ENCODE measurements at places on chromosomes 2 and 18.

GRCh38 chr2:203584784-203585183 is 49.7 kb upstream of the RAPH1 start:
- peaks cover 73% of the 10 kb centered on the region for H3K27me3 ChIP-seq
- H3K36me3 ChIP-seq = no peaks in the 10 kb centered on the region

- no peak overlapping the region for H3K27ac ChIP-seq
- peaks cover 6% of the 10 kb centered on the region for H3K4me1 ChIP-seq
- H3K36me3 ChIP-seq = no peaks in the 10 kb centered on the region
- peak; percentile 32 for DNase-seq
- no peaks in the 10 kb centered on the region for H3K27me3 ChIP-seq
These were observed 172.9 kb downstream of the FAM210A start for GRCh38 chr18:13553449-13553848.

DNA sequence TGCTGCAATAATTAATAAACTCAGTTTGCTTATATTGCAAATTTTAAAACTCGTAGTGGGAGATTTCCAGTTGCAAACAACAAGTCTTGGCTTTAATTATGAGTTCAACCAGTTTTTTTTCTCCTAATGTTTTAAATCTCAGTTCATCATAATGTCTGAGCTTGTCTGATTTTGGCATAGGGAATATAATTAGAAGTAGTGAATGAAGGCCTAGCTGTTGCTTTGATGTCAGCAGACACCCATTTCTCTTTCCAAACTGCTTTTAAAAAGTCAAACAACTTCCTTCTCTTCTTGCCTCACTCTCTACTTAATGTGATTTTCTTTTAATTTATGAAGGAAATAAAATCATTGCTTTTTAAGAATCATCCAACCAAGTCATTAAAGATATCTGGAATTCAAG is 1462.1 kb downstream of the DPP10 start:
- no peak for DNase-seq
- no peak overlapping the region for H3K27ac ChIP-seq
- no peaks in the 10 kb centered on the region for H3K36me3 ChIP-seq

- no peak for DNase-seq
- no peaks in the 10 kb centered on the region for H3K36me3 ChIP-seq
- peaks cover 17% of the 10 kb centered on the region for H3K4me1 ChIP-seq
- H3K27me3 ChIP-seq = peaks cover 74% of the 10 kb centered on the region
- peak overlapping the region; percentile 42 for H3K4me3 ChIP-seq
These were observed 591 bp upstream of the LDLRAD4 start for GRCh38 chr18:13217971-13218367.

- H3K4me1 ChIP-seq = no peaks in the 10 kb centered on the region
- DNase-seq = no peak
- H3K27ac ChIP-seq = no peak overlapping the region
- no peak overlapping the region for H3K4me3 ChIP-seq
These were observed 54.4 kb upstream of the ZNF397 start for GRCh38 chr18:35186291-35187034.

DNA sequence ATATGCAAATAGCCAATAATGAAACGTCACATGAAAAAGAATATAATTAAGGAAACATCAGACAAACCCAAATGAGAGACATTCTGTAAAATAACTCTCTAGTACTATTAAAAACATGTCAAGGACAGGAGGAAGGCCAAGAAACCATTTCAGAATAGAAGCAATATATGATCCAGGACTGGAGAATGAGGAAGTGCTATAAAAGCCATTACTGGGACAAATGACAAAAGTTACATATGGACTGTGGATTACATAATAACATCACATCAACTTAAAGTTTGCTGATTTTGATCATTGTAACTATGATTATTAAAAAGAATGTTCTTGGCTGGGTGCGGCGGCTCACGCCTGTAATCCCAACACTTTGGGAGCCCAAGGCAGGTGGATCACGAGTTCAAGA is 81.3 kb downstream of the CRACDL start:
- peaks cover 8% of the 10 kb centered on the region for H3K36me3 ChIP-seq
- H3K27ac ChIP-seq = no peak overlapping the region
- no peaks in the 10 kb centered on the region for H3K4me1 ChIP-seq
- no peak for DNase-seq
- no peak overlapping the region for H3K4me3 ChIP-seq
- H3K27me3 ChIP-seq = peaks cover 61% of the 10 kb centered on the region

- no peaks in the 10 kb centered on the region for H3K36me3 ChIP-seq
- no peaks in the 10 kb centered on the region for H3K4me1 ChIP-seq
- peaks cover 46% of the 10 kb centered on the region for H3K27me3 ChIP-seq
- no peak overlapping the region for H3K27ac ChIP-seq
- H3K4me3 ChIP-seq = no peak overlapping the region
These were observed 5.9 kb upstream of the RNF152 start for GRCh38 chr18:61898640-61899101.

- H3K4me3 ChIP-seq = no peak overlapping the region
- no peaks in the 10 kb centered on the region for H3K36me3 ChIP-seq
These were observed 161.3 kb downstream of the CDH2 start for GRCh38 chr18:28015671-28016070.

GRCh38 chr18:67410075-67411070 is 106.1 kb downstream of the DSEL start:
- no peaks in the 10 kb centered on the region for H3K4me1 ChIP-seq
- H3K4me3 ChIP-seq = no peak overlapping the region
- no peak overlapping the region for H3K27ac ChIP-seq
- H3K36me3 ChIP-seq = no peaks in the 10 kb centered on the region
- no peak for DNase-seq

- peaks cover 9% of the 10 kb centered on the region for H3K27me3 ChIP-seq
- H3K4me3 ChIP-seq = no peak overlapping the region
- no peak for DNase-seq
- H3K36me3 ChIP-seq = no peaks in the 10 kb centered on the region
- no peaks in the 10 kb centered on the region for H3K4me1 ChIP-seq
These were observed 4.7 kb downstream of the SCYGR5 start for GRCh38 chr2:227671170-227671905.

DNA sequence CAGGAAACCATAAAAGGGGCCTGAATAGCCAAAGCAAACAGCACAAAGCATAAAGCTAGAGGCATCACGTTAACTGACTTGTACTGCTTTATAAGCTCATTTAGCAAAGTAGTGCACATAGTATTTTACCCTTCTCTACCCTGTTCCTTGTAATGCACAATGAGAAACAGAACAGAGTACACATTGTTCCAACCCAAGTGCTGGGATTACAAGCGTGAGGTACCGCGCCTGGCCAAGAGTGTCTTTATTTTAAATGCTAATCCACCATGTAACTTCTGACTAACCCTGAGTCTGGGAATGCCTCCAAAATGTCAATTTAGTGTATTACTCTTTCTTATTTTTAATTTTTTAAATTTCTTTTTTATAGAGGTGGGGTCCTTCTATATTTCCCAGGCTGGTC is 46.4 kb upstream of the STON1 start:
- H3K27ac ChIP-seq = no peak overlapping the region
- H3K36me3 ChIP-seq = peaks cover 56% of the 10 kb centered on the region
- no peaks in the 10 kb centered on the region for H3K27me3 ChIP-seq
- peaks cover 1% of the 10 kb centered on the region for H3K4me1 ChIP-seq

DNA sequence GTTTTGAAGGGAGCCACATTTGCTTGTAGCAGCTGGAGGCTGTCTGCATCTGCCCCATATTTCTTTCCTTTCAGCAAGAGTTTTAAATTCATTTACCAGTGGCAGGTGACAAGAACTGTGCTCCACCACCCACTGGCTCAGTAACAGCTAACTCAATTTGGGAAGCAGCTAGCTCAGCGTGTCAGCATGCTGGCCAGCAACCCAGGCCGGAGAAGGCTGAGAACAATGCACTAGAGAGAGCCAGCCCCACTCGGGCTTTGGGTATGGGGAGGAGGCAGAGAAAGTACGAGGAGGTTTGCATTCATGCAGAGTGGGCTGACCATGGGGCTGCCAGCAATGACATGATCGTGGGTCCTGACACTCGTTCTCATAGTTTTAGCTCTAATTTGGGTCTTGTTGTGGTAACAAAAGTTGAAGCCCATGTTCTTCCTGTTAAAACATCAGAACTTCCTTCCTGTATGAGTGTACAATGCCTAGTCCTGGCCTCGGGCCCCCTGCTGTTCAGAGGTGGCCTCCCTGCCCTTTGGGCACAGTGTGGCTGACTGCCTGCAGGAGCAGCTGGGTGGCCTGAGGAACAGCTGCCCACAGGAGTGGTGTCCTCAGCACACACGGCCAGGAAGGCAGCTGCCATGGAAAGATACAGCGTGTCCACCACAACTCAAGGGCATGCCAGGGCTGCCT is 23.0 kb downstream of the CDC42EP3 start:
- peaks cover 78% of the 10 kb centered on the region for H3K4me1 ChIP-seq
- peaks cover 51% of the 10 kb centered on the region for H3K36me3 ChIP-seq
- H3K27me3 ChIP-seq = no peaks in the 10 kb centered on the region
- peak; percentile 70 for DNase-seq

- no peak overlapping the region for H3K27ac ChIP-seq
- H3K4me1 ChIP-seq = no peaks in the 10 kb centered on the region
- DNase-seq = peak; percentile 22
- no peaks in the 10 kb centered on the region for H3K36me3 ChIP-seq
These were observed 218.8 kb upstream of the RAB6C start for GRCh38 chr2:129760669-129761068.

- no peaks in the 10 kb centered on the region for H3K27me3 ChIP-seq
- no peak overlapping the region for H3K27ac ChIP-seq
- H3K36me3 ChIP-seq = no peaks in the 10 kb centered on the region
- no peak overlapping the region for H3K4me3 ChIP-seq
- no peak for DNase-seq
These were observed 37.1 kb upstream of the GATA6 start for GRCh38 chr18:22132258-22132657.

- no peak overlapping the region for H3K4me3 ChIP-seq
- H3K27ac ChIP-seq = no peak overlapping the region
- no peak for DNase-seq
- H3K27me3 ChIP-seq = no peaks in the 10 kb centered on the region
These were observed 14.4 kb upstream of the SLC39A10 start for GRCh38 chr2:195642679-195643068.

GRCh38 chr2:231037202-231037730 is at the start of gene C2orf72:
TSS of gene C2orf72 (plus strand) at chr2:231037523. CDS start at chr2:231037566, 43 bp downstream.
- DNase-seq = no peak
- no peak within 1 kb of the TSS for H3K4me3 ChIP-seq
- H3K27me3 ChIP-seq = peaks cover 84% of the 10 kb centered on the region

DNA sequence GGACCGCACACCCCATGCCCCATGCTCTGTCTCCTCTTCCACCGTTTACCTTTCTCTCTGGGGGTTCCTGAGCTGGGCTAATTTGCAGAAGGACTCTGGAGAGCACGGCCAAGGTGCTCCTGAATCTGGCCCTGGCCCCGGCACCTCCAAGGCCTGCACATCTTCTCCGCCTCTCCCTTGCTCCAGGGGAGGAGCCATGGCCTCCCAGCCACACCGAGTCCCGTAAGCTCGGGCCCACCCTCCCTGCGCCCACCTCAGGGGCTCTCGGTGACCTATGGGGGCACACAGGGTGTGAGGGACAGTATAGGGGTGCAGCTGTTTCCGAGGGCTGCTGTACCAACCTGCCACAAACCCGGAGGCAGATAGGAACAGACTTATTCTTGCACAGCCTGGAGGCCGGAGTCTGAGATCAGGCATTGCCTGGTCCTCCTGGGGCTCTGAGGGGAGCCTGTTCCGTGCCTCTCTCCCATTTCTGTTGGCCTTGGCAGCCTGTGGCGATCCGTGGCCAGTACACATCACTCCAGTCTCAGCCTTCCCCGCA is 127.3 kb upstream of the GPC1 start:
- no peak overlapping the region for H3K27ac ChIP-seq
- no peaks in the 10 kb centered on the region for H3K27me3 ChIP-seq
- DNase-seq = no peak
- H3K4me3 ChIP-seq = no peak overlapping the region
- no peaks in the 10 kb centered on the region for H3K4me1 ChIP-seq

Measured in activated CD8-positive, alpha-beta memory T cell treated with anti-CD3 and anti-CD28 coated beads, Interleukin-2, amount 10 ng/mL, durations not matched to agents 7 days and 5 days (primary cell).